ENCODE measurements at places on chromosomes 3 and 15.

DNA sequence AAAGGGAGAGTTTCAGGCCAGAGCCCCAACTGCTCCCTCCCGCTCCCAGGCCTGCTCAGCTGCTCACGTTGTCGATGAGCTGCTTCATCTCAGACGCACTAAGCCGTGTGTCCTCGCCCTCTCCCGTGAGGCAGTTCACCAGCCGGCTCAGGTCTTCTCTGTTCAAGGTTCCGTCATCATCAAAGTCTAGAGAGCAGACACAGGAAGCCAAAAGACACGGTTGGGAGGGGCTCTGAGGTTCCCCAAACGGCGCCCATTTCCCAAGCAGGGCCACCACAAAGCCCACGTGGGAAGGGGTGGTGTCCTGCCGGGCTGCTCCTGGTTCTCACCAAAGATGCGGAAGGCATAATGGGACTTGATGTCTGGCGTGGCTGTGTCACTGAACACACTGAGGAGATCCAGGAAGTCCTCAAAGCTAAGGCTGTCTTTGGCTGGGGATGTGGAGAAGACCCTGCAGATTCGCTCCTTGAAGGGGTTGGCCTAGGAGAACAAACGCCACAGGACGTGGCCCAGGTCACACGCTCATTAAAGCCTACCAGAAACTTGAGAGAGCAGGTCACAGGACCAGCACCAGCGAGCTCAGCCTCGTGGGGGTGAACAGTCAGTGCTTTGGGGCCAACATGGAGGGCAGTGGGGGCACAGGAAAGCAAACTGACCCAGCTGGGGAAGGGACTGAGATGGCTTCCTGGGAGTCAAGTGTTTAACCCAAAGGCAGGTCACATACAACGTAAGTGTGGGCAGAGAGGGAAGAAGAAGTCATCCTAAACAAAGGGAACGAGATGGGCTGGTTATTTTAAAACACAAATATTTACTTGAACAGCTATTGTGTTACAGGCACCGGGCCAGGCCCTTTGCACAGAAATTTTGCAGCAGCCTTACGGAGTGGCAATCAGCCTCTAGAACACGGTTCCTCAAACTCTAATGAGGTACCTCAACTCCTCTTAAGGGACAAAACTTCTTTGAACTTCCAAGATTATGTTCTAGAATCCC, 2.4 kb downstream of the CIB1 start:
- DNase-seq = no peak

DNA sequence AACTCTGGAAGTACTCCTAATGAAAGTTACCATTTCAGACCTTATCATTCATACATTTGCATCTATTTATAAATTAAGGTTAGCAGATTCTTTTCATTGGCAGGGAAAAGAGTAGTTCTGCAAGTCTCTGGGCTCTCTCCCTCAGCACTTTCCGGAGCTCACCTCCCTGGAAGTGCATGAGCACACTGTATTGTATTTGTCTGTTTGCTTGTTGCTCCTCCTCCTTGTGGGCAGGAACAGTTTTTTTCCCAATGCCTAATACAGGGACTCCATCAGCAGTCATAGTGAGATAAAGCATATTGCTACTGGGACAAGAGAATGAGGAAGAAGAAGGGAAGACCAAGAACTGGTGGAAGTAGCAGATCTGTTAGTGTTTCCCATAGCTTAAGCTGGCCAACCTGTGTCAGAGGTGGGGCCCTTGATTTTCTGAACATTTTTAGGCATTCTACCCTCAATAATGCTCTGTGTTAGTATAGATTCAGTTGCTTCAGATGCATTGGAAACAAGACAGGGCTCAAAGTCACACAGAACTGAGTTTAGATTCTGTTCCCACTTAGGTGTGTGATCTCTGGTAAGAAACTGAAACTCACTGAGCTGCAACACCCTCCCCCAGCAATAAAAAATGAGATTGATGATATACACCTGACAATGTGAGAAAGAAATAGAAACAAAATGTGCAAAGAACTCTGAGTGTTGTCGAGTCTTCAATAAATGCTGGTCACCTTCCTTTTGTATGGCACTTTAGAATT, 407.8 kb downstream of the TUSC7 start:
- DNase-seq = no peak

DNA sequence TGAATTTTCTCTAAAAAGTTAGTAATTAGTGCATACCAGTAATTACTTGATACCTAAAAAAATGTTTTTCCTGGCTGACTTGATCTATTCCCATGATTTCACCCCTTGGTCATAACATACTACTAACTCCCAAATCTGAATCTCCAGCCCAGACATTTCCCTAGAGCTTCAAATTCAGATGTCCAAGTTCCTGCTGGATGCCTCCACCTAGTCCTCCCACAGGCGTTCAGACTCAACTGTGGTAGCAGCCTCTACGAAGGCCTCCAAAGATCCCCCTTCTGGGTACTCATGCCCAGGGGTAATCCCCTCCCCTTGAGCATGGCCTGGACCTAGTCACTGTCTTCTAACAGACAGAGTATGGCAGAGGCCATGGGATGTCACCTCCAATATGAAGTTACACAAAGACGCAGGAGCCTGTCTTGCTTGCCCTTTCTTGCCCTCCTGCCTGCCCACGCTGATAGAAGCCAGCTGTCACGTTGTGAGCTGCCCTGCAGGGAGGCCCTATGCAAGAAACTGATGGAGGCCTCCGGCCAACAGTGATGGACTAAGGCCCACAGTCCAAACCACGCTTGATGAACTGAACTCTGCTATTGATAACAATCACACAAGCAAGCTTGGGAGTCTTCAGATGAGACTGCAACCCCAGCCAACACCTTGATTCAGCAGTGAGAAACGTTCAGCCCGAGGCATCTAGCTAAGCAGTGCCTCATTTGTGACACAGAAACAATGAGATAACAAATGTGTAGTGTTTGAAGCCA, 8.6 kb upstream of the FBN1 start:
- no peak for DNase-seq

DNA sequence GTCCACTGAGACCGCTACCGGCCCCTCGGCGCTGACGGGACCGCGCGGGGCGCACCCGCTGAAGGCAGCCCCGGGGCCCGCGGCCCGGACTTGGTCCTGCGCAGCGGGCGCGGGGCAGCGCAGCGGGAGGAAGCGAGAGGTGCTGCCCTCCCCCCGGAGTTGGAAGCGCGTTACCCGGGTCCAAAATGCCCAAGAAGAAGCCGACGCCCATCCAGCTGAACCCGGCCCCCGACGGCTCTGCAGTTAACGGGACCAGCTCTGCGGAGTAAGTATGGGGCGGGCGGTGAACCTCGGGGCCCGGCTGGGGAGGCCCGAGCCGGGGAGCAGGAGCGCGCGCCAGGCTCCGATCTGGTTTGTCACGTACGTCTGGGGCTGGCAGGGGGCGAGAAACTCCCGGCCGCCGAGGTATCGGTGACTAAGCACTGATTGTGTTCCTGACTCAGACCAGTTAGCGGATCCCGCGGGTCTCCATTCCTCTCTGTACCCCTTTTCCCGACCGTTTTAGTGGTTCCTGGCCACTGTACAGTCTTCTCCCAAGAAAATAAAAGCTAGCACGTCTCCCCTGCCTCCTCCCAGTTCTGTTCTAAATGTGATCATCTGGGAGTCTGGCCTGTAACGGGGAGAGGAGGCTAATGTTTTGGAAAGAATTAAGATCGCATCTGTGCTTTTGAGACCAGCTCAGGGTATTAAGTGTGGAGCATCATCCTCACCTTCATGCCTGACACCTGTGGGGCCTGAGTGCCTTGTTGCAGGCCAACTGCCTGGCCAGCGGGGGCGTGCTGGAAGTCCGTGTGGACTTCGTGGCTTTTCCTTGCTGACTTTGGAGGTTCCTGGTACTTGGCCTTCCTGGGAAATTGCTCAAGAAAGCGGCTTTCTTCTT, 691 bp downstream of the MAP2K1 start:
- DNase-seq = peak; percentile 29

- DNase-seq = no peak
These were observed 240.5 kb upstream of the TMCO5A start for GRCh38 chr15:37693926-37694325.

DNA sequence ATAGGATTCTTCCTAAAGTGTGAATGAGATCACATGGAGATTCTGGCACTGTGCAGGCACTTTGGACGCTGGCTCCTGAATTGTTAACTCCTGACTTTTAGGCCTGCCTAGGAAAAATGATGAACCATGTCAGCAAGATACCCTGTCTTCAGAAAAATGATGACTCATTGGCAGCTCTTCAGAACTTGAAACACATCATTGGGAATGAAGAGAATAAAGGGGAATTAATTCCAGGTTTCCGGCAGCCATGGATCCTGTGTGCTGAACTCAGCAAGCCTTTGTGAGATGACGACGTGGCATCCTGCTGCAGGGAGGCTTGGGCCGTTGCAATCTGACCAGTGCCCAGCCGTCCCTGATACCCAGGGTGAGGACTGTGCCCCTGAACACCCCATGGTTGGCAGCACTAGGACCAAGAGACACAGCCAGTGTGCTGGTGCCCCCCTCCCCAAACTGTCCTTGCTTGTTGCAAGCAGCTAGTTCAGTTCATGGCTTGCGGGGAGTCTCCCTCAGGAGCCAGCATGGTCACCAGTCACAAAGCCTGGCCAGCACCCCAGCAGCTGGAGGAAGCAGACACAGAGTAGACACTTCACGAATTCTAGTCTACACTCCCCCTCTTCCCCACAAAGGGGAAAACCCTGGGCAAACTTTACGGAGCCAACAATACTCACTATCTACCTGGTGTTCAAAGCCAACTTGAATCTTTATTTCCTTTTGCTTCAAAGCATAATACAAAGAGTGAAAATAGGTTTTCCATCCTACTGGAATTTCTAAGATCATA, 7.8 kb upstream of the LIPC start:
- DNase-seq = no peak

GRCh38 chr15:51799282-51800252, 29.9 kb upstream of the TMOD3 start:
- DNase-seq = no peak

- no peak for DNase-seq
These were observed 13.0 kb upstream of the POC1A start for GRCh38 chr3:52167240-52167639.

GRCh38 chr3:125280668-125281361, 68.3 kb upstream of the SLC12A8 start:
- peak; percentile 3 for DNase-seq

DNA sequence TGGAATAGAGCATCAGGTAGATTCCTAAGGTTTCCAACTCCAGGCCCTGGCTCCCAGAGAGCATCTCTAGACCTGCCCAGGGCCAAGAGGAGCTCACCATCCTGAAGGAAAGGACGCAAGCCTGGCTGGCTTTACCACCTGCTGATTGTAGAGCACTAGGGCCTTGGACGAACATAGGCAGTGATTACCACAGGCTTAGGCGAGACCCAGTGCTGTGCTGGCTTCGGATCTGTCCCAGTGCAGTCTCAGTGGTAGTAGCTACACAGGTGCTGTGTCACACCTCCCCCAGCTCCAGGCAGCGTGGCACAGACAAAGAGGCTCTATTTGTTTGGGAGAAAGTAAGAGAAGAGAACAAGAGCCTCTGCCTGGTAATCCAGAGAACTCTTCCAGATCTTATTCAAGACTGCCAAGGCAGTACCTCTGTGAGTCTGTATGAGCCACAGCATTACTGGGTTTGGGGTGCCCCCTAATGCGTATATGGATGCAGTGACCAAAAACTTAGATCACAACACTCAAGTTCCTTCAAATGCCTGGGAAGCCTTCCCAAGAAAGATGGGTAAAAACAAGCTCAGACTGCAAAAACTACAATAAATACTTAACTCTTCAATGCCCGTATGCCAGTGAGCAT, 25.4 kb downstream of the ISG20 start:
- DNase-seq = no peak

DNA sequence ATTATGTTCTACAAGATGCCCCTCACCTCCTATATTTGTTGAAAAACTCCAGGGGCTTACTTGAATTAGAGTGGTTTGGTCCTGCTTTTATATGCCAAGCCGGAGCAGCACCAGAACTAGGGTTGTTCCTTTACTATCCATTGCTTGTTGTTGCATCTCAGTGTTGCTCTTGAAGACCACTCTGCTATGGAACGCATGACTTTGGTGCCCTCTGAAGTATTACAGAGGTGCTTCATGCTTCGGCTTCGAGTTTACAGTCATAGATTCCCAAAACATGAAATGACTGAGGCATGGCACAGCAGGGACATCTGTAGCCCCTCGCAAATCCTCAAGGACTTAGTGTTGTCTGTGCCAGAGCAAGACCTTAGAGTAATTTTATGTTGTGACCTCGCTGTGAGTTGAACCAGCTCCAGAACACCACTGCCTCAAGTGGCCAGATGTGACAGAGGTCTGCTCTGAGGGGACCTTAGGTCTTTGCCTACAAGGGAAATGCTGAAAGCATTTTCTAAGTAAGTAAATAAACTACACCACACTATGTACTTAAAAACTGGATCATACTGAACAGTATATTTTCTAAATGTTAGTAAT, 67.2 kb upstream of the SIAH2 start:
- DNase-seq = peak; percentile 41

DNA sequence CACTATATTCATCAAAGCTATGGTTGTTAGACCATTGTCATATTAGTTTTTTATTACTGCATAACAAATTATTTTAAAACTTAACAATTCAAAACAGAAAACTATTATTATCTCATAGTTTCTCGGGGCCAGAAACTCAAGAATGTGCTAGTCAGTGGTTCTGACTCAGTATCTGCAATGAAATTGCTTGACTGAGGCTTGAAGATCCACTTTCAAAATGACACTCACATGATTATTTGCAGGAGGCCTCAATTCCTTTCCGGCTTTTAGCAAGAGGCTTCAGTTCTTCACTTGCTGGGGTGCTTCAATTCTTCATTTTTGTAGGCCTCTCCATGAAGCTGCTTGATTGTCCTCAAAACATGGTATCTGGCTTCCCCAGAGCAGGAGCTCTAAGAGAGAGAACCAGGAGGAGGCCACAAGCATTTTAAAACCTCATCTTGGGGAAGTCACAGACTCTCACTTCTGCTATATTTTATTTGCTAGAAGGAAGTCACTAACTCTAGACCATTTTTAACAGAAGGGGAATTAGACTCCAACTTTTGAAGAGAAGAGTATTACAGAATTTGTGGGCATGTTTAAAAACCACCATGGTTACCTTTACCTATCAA, 383.7 kb downstream of the MFSD1 start:
- DNase-seq = no peak

GRCh38 chr3:124425972-124426371, 304.3 kb upstream of the UMPS start:
- DNase-seq = no peak

- DNase-seq = no peak
These were observed 61.4 kb downstream of the COL8A1 start for GRCh38 chr3:99699841-99700240.

DNA sequence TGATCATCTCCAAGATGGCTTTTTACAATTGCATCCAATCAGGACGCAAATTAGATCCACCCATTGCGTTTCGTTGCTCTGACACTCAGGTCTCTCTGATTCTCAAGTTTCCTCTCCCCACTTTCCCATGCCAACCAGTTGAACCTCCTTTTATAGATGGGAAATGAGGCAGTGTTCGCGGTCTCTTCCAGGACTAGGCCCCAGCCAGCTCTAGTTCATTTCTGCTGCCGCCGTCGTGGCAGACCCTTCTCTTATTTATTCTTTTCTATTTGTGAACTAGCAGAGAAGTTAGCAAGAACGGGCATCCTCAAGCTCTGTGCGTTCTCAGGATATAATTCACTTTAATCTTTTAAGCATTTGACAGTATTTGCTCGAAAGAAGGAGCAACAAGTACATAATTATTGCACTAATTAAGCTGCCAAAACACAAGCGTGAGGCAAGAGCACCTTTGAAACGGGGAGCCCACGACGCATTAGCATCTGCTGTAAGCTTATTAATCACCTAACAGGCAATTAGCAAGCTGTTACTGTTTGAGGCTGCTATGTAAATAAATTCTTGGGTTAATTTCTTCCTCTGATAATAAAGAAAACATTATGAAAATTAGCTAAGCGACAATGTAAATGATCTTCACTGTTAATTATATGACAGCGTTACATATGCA, 246.4 kb upstream of the TLE3 start:
- DNase-seq = no peak

Measured in HepG2 (cell line).